Pancreas (tissue), 10 donors: ENCODE measurements at places on chromosomes 1 and 21. TPM values are rescaled to one million over a fixed set of nuclear protein-coding genes. Genes with fewer than 3 reads are reported as not detected.

USP1 gene
- 10.4 TPM for polyA plus RNA-seq

ROR1 gene
- 2.7 TPM for polyA plus RNA-seq

TAF5L gene
- polyA plus RNA-seq, result 5.1 TPM

HSD3B1 gene
- polyA plus RNA-seq, result not detected

MIXL1 gene
- polyA plus RNA-seq, result not detected

LIPI gene
- polyA plus RNA-seq, result not detected

- no peak for DNase-seq
Measured at GRCh38 chr1:15358565-15359133, 51.0 kb upstream of the EFHD2 start.

GRCh38 chr1:178726545-178726944 lies 1.5 kb downstream of the RALGPS2 start:
- no peak for DNase-seq

DNA sequence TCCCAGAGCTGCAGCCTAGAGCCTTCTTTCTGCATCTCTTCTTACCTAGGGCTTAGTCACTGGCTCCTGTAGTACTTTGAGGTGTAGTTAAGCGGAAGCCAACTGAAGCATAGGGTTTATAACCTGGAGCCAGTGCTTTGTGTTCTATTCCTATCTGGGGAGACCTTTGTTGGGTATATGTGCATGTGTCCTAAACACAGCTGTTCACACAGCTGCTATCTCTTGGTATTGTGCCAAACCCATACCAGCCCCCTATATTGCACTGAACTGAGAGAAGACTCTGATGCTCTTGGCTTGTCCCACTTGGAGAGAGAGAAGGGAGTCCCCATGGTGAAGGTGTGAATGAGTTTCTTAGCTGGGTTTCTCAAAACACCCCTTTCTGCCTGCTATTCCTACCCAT lies 17.2 kb upstream of the NFASC start:
- no peak for DNase-seq

GRCh38 chr1:21189421-21189820 lies 12.7 kb upstream of the EIF4G3 start:
- no peak for DNase-seq

- DNase-seq, result no peak
Measured at GRCh38 chr1:35650416-35650815, 9.1 kb upstream of the PSMB2 start.

- DNase-seq, result peak; percentile 52
Measured at GRCh38 chr1:6489799-6490180, 1.7 kb downstream of the PLEKHG5 start.

DNA sequence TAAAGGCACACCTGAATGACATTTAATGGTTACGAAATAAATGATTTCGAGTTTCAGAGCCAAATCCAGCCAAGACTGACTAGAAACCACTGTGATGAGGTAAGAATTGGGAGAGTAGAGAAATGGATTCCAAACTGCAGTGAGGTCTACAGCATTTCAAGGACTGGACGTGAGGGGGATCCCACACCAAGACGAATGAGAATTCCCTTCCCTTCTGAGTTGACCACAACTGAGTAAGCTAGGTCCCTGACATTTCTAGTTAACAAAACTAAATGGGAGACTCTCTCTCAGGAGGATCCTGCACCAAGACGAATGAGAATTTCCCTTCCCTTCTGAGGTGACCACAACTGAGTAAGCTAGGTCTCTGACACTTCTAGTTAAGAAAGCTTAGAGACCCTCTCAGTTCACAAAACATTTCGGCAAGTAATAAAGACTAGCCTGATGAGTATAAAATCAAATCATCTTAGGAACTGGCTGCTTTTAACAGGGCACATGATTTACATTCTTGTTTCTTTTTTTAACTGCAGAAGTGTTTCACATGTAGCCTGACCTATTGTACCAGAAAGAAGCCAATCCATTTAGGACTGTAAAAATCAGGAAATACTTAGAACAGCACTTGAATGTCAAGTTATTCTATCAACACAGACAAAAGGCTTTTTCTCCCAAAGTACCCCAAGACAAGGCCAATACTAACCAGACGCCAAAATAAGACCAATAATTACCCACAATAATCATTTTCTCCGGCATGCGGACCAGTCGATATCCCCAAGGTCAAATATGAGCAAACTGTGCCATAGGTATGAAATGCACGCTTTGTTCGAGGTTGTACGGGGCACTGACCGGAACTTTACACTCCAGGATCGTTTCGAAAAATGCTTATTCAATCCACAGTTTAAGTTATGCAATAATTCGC lies 1.4 kb upstream of the SPATA1 start:
- DNase-seq, result peak; percentile 18

- peak; percentile 45 for DNase-seq
Measured at GRCh38 chr1:86429835-86430234, 5.9 kb downstream of the CLCA2 start.

DNA sequence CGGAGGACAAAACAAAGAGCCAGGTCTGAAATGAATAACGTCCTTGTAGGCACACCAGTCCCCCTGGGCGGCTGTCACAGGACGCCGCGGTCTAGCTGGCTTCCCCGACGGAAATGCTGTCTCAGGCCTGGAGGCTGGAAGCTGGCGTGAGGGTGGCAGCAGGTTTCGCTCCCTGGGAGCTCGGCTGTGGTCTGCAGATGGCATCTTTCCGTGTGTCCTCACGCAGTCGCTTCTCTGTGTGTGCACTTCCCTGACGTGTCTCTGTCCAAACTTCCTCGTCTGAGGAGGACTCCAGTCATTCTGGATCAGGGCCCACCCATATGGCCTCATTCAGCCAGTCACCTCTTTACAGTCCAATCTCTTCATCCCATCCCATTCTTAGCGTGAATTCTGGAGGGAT lies 14.2 kb downstream of the TNFRSF14 start:
- DNase-seq, result no peak

DNA sequence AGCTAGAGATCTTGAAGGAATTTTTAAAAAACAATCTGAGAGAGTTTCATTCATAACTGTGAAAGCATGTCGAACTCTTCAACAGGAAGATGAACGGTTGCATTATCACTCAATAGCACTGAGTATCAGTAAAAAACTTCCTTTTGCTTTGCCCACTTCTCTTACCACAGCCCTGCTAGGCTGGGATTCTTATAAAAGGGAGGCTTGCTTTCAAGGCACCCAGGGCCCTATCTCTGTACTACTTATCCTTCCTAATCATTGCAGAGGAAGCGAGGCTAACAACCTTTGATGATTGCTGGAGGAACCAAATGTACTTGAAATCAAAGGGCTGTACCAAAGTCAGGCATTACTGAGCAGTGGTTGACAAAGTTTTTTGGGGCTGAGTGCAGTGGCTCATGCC lies 71.2 kb downstream of the SNRPE start:
- DNase-seq, result no peak

DNA sequence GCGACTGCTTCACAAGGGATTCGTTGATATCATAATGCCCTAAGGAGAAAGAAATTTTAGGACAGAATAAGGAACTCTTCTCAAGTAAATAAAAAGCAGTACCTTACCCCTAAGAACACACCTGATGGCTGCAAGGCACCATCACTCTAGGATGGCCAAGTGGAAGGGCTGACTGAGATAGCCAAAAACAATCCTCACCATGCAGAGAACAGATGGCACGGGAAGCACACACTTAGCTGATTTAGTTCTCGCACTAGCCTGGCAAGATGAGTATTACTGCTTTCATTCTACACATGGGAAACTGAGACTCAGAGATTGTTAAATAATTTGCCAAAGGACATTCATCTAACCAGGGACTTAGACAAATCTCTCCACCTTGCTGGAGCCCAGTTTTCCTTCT lies 43.8 kb downstream of the STPG1 start:
- DNase-seq, result no peak
